Naive thymus-derived CD4-positive, alpha-beta T cell (primary cell): ENCODE measurements at places on chromosomes 11 and 22. TPM values are rescaled to one million over a fixed set of nuclear protein-coding genes. Genes with fewer than 3 reads are reported as not detected.

The OR51E2 gene
- not detected for total RNA-seq

The OR52E8 gene
- not detected for total RNA-seq

DNA sequence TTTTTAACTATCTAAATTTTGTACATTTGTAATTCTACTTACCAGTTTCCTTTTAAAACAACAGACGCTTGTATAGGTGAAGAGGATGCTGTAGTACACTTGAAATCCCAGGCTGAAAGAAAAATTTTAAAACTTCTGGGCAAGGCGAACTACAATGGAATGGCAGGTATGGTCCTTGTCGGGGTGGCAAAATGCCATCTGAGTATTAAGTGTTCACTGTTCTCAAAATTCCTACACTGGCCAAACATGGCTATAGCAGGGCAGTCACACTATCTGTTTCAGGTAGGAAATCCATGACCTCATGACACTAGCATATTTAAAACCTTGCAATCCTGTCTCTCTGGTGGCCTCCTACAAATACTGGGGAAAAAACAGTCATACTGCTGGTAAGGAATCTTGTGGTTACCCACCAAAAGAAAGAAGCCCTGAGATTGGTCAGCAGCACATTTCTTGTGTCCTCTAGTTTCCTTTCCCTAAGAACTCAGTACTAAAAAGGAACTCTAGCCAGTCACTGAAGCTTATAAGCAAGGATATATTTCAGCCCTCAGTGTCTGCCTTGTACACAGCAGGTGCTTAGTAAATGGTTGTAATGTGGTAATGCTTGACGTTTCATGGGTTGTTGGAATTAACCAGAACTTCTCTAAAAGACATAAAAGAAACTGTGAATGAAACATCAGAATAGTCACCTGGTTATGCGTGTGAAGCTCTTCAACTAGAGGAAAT lies 5.2 kb upstream of the ZC3H12C start:
- no peaks in the 10 kb centered on the region for H3K27me3 ChIP-seq
- H3K36me3 ChIP-seq = no peaks in the 10 kb centered on the region
- H3K27ac ChIP-seq = no peak overlapping the region
- DNase-seq = no peak
- H3K4me1 ChIP-seq = no peaks in the 10 kb centered on the region

The PITPNM1 gene
- 133 TPM for total RNA-seq

The CNTN5 gene
- total RNA-seq = not detected

The TCN2 gene
- 1.6 and 2.1 TPM in 2 replicates for total RNA-seq

The OR8G5 gene
- not detected for total RNA-seq

- no peaks in the 10 kb centered on the region for H3K36me3 ChIP-seq
- DNase-seq = no peak
- no peaks in the 10 kb centered on the region for H3K27me3 ChIP-seq
- H3K27ac ChIP-seq = no peak overlapping the region
- H3K4me1 ChIP-seq = peaks cover 25% of the 10 kb centered on the region
These were observed 48.4 kb upstream of the CYP2D6 start for GRCh38 chr22:42178910-42179519.

GRCh38 chr11:110522471-110522870 lies 92.7 kb downstream of the FDX1 start:
- no peaks in the 10 kb centered on the region for H3K4me1 ChIP-seq
- H3K27me3 ChIP-seq = no peaks in the 10 kb centered on the region
- H3K36me3 ChIP-seq = no peaks in the 10 kb centered on the region
- H3K27ac ChIP-seq = no peak overlapping the region
- no peak overlapping the region for H3K4me3 ChIP-seq

The PARVG gene
- 142 TPM for total RNA-seq

The TSG101 gene
- total RNA-seq = 16.8 TPM

DNA sequence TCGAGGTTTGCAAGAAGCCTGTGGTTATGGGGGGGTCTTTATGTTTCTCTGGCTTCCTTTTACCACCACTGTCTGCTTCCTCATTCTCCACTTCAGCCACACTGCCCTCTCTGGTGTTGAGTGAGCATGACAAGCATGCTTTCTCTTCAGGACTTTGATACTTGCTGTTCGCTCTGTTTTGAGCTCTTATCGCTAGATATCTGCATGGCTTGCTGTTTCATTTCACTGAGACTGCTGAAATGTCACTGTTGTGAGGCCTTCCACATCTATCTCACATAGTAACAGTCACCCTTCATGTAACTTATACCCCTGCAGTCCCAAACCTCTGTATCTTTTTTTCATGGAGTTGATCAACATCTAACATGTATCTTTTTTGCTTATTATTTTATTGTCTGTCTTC lies 59.8 kb downstream of the TMEM135 start:
- no peak overlapping the region for H3K27ac ChIP-seq
- no peak overlapping the region for H3K4me3 ChIP-seq
- peaks cover 8% of the 10 kb centered on the region for H3K36me3 ChIP-seq
- no peaks in the 10 kb centered on the region for H3K4me1 ChIP-seq

DNA sequence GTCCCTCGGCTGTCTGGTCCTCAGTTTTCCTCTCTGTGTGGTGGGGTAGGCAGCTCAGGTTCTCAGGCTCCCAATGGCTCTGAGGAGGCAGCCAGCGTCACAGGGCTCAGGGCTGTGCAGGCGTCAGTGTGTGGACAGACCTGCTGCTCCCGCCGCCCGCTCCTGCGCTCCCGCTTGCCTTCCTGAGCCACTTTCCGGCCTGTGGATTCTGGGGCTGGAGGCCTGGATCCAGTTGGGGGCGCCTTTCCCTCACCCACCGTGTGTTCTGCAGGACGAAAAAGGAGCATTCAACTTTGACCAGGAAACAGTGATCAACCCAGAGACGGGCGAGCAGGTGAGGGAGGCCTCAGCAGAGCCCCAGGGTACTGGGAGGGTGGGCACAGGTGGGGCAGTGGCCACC lies 14.7 kb downstream of the DPP3 start:
- no peak overlapping the region for H3K4me3 ChIP-seq
- no peak for DNase-seq
- no peaks in the 10 kb centered on the region for H3K27me3 ChIP-seq
- no peak overlapping the region for H3K27ac ChIP-seq
- H3K36me3 ChIP-seq = peaks cover 59% of the 10 kb centered on the region

DNA sequence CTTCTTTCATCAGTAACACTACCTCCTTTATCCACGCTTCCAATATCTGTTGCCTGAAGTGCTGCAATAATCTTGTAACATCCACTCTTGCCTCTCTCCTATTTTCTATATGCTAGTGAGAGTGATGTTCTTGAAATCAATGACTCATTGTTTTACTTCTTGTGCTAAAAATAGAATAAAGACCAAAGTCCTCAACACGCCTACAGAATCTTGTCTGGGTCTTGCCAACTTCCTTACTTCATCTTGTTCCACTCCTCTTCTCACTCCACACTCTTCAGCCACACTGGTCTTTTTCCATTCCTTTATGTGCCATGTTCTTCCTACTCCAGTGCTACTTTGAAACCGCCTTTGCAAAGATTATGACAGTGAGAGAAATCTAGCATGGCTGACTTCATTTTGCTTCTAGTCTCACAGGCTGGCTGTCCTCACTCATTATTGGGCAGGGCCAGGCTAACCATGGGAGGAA lies 136.4 kb downstream of the CCDC81 start:
- H3K4me3 ChIP-seq = no peak overlapping the region
- no peaks in the 10 kb centered on the region for H3K36me3 ChIP-seq
- DNase-seq = no peak
- H3K27me3 ChIP-seq = no peaks in the 10 kb centered on the region
- no peaks in the 10 kb centered on the region for H3K4me1 ChIP-seq
- H3K27ac ChIP-seq = no peak overlapping the region

GRCh38 chr11:28539239-28540030 lies 431.2 kb downstream of the METTL15 start:
- no peaks in the 10 kb centered on the region for H3K4me1 ChIP-seq
- no peaks in the 10 kb centered on the region for H3K36me3 ChIP-seq
- no peaks in the 10 kb centered on the region for H3K27me3 ChIP-seq
- no peak overlapping the region for H3K27ac ChIP-seq
- no peak overlapping the region for H3K4me3 ChIP-seq

GRCh38 chr11:86807360-86807759 lies 7.0 kb downstream of the PRSS23 start:
- no peak overlapping the region for H3K27ac ChIP-seq
- no peak for DNase-seq
- H3K4me1 ChIP-seq = peaks cover 19% of the 10 kb centered on the region
- no peaks in the 10 kb centered on the region for H3K27me3 ChIP-seq
- H3K36me3 ChIP-seq = no peaks in the 10 kb centered on the region
- H3K4me3 ChIP-seq = no peak overlapping the region
